ENCODE measurements at places on chromosomes 5 and 9.

- no peak for DNase-seq
Measured at GRCh38 chr5:179599100-179599499, 24.4 kb downstream of the HNRNPH1 start.

- DNase-seq = no peak
Measured at GRCh38 chr5:95803271-95804148, 19.0 kb downstream of the GLRX start.

DNA sequence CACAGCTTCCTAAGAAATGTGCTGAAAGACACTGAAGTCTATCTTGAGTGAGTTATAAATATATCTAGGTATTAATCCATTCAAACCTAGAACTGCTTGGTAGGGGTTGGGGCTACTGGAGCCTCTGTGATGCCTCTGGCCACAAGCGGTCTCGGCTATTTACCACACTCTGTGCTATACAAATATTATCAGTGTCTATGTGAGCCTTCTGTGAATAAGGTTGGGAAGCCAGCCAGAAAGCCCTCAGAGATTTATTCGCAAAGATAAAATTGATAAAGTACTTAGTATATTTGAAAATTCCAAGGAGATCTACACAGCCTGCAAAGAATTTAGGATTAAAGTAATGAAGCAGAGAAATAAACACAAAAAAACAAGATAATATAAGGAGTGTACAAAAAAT is 41.4 kb downstream of the LIFR start:
- DNase-seq = no peak

- no peak for DNase-seq
Measured at GRCh38 chr9:120891884-120892747, 15.1 kb upstream of the PHF19 start.
